AG08396 (cell line): ENCODE measurements at places on chromosomes 1 and 21.

DNA sequence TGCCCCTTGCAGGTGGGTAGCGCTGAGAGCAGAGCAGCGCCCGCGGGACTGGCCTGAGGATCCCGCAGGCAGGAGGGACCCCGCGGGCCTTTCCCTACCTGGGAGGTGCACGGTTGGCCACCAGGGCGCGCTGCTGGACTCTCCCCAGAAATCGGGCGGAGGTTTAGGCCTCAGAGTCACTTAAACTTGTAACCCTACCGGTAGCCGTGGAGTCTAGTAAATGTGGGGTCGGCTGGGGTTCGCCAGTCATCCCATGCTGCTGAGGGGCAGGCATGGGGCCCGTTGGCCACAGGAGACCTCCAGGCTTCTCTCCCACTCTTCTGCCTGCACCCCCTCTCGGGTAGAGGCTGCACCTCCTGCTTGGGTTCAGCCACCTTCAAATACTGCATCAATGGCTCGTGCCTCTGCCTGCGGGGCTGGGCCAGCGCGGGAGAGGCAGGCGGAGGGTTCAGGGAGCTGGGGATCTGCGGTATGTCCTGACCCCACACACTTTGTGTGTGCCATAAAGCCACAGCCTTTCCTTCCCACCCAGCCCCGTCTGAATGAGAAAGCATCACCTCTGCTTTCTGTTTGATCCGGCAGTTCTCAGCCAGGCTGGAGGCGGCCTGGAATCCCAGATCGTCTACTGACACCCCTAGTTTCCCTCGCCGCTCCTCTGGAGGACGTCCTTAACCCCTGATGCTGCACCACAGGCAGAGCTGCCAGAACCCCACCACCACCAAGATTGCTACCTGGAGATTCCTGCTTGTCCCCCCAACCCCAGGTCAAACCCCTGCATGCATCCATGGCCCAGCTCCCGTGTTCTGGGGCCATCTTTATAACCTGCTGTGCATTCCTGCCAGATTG lies 12.3 kb upstream of the GSTM4 start:
- peak; percentile 78 for DNase-seq

- no peak for DNase-seq
These were observed 24.9 kb downstream of the CROCC start for GRCh38 chr1:16946646-16947045.

GRCh38 chr1:174230399-174230798 lies 71.1 kb downstream of the RABGAP1L start:
- DNase-seq, result no peak

DNA sequence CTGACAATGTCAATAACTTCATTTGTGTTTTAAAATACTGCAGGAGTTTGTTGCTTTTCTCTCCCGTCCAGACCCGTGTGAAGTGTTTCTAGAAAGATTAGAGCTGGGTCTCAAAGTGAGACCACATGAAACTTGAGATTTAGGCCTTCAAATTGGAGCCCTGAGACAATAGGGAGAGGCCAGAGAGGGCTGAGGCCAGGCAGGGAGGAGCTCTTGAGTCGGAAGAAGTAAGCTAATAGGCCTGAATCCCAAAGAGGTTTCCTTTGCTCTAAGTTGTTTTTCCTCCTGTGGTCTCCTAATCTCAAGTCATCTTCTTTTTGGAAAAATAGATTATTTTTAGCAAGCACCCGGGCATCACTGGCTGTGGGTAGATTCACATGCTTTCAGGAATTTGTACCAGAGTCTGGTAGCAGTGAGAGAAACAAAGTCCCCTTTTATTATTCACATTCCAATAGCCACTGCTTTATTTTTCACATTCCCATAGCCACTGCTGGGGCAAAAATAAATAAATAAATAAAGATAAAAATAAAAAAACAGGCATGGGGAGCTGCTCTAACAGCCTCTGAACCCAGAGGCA lies 25.6 kb downstream of the CD244 start:
- no peak for DNase-seq

DNA sequence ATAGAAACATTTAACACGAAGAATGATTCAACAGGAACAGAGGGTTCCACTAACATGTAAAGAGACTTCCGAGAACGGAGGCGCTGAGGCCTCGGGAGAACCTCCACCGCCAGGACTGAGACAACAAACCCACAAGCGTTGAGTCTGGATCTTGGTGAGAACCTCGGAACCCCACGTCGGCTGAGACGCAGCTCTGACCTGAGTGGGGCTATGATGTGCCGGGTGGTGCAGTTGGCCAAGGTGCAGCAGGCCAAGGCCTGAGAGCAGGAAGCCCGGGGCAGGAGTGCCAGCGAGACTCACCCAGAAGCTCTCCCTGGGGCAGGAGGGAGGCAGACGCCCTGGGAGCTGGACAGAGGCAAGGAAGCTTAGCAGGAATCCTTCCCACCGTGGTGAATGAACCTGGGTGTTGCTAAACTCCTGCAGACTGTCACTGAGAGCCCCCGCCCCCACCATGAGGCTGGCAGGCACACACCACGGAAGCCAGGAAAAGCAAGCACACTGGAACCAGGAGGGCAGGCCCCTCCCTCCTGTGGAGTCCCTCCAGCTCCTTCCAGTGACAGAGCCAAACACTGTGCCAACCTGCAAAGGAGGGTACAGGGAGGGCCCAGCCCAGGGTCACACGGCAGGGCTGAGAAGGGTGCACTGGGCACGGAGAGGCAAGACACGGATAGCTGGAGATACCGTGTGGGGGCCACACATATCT lies 34.8 kb downstream of the WDR4 start:
- no peak for DNase-seq

- no peak for DNase-seq
These were observed 96.0 kb downstream of the MAB21L3 start for GRCh38 chr1:116207126-116207735.

GRCh38 chr1:247112479-247112781 lies 8.3 kb upstream of the ZNF669 start:
- no peak for DNase-seq

GRCh38 chr1:119564548-119564947 lies 57.5 kb downstream of the HSD3B1 start:
- DNase-seq, result no peak

DNA sequence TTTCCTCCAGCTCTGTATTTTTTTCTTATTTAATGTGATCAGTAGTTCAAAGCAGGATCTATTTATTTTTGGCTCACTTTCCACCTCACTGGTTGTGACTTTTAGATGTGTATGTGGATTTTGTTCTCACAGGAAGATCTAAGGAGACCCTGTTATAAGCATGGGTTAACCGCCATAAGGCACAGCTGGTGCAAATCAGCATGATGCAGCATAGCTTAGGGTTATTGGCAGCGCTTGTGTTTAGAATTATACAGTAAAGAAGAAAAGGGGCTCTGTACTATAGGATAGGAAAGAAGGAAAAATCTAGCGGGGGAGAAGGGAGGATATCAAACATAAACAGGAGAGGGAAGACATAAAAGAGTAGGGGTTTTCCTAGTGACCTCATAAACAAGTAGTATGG lies 26.9 kb upstream of the RGL1 start:
- DNase-seq, result no peak

GRCh38 chr1:194355488-194356106 lies 1169.2 kb upstream of the B3GALT2 start:
- no peak for DNase-seq

- DNase-seq, result no peak
These were observed 6.7 kb downstream of the CNIH3 start for GRCh38 chr1:224622831-224623230.

DNA sequence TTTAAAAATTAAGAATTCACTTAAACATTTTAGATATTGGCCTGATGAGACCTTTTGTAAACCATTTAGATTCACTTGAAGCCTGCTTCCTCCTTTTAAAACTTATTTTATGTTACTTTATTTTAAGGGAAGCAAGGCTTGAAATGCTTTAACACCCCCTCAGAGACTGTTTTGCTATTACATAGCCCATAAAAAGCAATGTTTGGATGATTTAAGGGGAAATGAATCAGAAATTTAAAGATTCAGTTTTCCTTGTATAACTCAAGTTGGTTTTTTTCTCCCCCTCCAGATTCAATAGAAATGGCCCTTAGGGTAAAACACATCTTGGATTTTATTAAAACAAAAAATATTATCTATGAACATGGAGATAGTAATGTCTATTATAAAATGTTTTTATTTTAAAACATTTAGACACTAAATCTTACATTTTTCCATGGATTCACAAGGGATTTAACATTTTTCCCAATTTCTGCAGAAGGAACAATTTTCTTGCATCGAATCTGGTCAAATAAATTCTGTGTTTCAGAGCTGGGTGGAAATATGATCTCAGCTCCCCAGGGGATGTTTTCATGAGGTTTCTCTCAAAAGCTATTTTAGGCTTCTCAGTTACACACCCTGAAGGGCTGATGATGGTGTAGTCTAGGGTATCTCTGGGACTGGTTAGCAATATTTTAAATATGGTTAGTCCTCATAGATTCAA lies 69.3 kb upstream of the WARS2 start:
- no peak for DNase-seq

- no peak for DNase-seq
These were observed 789.9 kb upstream of the ADGRL4 start for GRCh38 chr1:79796434-79796833.

DNA sequence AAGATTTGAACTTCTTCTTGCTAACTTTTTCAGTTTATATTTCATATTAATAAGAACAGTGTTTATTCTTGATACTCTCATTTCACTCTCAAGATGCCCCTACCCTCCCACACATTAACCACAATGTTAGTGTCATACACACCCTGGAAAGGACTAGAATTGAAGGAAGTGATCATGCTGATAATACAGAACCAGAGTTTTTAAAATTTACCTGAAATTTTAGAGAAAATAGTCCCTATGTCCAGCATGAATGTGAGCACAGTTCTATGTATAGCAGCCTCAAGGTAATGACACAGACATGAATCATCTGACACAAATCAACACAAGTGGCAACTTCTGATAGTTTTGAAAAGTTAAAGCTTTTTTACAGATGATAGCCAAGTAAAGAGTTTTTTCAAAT lies 26.0 kb downstream of the RGS1 start:
- DNase-seq, result no peak

GRCh38 chr1:229803626-229804217 lies 177.7 kb downstream of the URB2 start:
- DNase-seq, result no peak

- DNase-seq, result no peak
These were observed 222.7 kb upstream of the GJB5 start for GRCh38 chr1:34532113-34532512.

DNA sequence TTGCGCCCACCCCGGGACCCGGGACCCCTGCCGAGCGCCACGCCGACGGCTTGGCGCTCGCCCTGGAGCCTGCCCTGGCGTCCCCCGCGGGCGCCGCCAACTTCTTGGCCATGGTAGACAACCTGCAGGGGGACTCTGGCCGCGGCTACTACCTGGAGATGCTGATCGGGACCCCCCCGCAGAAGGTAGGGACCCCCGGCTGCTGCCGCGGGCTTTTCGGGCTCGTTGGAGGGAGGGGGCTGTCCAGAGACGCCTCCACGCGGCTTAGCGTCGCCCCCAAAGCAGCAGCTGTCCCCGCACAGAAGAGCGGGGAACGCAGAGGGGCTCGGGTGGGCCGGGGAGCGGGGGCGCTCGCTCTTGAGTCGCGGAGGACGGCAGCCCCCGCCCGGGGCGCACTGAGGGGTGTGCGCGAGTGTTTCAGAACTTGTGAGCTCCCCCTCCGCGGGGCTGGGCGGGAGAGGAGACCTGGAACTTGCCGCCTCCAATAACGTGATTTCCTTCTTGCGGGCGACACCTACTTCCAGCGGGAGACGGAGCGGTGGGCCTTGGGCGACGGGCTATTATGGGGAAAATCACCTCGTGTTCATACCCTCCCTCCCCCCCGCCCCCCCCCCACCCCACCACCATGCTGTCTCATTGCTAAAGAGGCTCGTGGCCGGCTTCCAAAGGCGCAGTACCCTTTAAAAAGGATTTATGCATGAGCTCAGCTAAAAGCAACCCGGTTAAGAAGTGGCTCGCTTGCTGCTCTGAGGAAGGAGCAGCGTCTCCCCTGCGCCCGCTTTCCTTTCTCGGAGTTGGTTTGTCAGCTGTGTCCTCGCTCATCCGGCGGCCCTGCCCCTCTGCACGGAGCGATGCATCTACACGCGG lies 664 bp downstream of the BACE2 start:
- DNase-seq, result peak; percentile 73

GRCh38 chr1:205775015-205775716 lies at the start of gene RAB29:
TSS of gene RAB29 (minus strand) at chr1:205775482. CDS start at chr1:205774956, 526 bp downstream.
- peak; percentile 84 for DNase-seq
